ENCODE measurements at places on chromosomes 4 and X.

- DNase-seq = no peak
These were observed 21.3 kb downstream of the ADGRG4 start for GRCh38 chrX:136322064-136322463.

DNA sequence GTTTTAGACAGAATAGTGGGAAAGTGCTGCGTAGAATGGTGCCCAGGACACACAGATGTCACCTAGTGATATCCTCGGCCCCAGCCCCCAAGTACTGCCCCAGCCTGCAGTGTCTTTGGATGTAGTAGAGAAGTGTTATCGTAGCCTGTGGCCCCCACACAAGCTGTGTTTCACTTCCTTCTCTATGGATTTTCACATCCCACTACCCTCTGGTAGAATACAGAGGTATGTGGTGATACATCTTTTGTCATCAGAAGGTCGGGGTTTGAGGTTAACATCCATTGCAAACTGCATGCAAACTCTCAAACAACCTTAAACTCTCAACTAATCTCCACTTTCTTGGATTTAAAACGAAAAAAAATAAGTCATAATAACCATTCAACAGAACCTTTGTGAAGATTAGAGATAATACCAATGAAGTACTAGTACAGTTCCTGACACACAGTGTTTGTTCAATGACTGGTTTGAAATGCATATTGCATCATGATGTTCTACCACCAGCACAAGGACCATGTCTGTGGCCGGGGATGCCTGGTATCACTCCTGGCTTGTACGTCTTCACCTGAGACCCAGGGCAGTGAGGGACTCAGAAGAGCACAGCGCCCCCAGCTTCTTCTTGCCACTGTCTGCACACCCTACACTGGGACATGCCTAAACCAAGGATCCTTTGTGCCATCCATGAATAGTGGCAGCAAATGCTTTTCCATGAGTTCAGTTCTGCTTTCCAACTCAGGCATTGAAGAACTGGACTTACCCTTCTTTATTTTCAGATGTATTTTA, 267.3 kb downstream of the DCTD start:
- DNase-seq = no peak

DNA sequence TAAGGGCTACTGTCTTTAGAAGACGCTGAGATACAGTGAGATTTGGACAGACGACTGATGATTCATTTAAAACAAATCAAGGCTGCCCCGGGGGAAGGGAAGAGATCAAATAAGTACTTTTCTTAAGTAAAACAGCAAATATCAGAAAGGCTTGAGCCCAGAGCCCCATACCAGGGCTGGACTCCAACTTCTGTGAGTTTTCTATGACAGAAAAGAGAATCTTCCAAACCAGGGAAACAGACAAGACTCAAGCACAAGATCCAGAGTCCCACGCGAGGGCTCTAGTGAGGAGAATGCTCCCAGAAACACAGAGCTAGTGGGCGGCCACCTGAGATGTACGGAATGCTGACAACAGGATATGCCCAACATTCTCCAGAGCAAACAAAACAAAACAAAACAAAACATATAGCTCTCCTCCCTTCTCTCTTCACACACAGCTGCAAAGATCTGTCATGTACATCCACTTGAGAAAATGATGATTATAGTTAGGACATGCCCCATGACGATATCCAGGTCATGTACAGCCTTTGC, 13.1 kb downstream of the ACSL1 start:
- no peak for DNase-seq

DNA sequence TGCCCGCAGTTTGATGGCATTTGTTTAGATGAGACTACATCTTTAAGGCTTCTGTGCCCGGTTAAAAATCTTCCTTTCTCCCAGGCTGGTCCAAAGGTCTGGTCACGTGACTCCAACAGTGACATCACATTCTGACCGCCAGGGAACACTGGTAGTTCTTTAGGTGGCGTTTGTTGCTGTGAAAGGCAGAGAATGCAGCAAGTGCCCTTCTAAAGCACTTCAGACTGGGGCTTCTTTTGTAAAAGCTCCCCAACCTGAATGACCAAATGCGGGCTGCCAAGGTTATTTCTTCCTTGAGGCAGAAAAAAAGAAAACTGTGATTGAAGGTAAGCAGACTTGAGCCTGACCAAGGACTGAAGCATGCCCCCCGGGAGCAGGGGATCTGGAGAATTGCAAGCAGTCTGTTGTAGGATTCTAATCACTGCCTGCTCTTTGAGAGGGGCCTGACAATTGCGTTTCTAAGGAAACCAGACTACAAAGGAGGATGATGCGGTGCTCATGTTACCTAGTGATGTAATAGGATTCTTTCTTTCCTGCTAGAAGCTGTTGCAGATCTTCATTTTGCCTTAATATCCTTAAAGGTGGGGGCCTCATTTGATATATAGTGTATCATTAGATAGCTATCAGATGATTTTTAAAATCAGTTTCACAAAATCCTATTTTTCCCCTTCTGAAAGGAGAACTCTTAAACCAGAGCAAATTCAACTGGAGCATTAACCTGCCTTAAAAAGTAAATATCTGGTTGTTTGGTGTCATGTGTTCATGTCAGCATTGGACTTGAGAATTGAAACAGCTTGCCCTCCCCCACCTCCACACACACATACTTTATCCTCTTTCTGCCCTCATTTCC, 133.1 kb downstream of the AKAP4 start:
- DNase-seq = no peak

GRCh38 chr4:8422327-8422726, 18.2 kb downstream of the ACOX3 start:
- DNase-seq = no peak

GRCh38 chrX:48491809-48492208, 15.8 kb downstream of the FTSJ1 start:
- DNase-seq = no peak

GRCh38 chr4:41505161-41505661, 32.7 kb upstream of the LIMCH1 start:
- no peak for DNase-seq

DNA sequence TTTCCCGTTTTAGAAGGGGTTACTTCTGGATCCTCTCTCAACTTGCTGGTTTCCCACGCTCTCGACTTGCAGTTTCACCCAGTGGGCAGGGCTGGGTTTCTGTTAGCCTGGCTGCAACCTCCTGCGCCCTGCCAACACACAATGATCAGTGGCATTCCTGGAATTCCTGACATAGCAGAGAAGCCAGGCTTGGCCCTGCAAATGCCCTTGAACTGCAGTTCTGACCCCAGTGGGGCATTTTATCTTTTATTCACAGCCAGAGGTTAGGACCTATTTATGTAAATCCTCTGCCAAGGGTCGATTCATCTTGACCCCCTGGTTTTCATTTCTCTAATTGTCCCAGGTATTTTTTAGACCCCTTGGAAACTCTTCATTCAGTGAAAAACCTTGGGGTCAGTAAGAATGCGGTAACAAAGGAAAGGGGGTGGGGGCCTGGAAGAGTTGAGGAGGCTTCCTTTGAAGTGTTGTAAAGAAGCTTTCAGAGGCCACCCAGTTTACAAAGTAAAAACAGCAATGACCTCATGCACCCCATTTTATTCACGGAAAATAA, 217.6 kb downstream of the ZNF674 start:
- no peak for DNase-seq

DNA sequence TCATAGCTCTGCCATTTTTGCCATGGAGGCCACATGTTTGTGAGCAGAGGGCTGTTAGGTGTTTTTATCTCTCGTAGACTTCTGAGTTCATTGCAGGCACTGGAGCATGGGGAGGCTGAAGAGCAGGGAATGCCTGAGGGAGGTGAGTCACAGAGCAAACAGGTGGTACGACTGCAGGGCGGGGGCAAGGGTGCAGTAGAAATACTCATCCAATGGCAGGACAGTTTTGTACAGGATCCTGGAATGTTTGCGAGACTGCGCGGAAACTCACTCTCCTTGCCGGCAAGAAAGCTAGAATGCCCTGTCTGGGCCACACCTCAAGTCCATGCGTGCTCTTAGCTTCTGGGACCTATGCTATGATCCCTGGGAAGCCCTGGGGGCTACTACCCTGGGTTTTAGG, 20.0 kb upstream of the VCX2 start:
- no peak for DNase-seq

DNA sequence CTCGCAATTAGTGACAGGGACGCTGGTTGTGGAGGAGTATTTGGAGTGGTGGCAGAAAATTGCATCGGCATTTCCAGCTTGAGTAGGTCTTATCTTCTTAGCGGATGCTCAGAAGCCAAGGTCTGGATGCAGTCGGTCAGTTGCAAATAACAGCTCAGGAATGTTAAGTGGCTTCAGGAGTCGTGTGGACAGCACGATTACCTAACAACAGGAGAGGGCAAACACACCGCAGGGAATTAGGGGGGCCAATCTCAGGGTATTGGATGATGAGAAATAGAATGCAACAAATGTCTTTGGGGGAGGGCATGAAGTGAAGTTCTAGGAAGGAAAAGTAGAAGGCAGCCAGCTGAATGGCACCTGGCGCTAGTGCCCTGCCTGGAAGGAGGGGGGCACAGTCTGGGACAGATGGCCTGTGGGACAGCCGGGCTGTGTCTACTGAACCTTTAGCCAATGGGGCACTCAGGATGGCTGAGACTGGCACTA, 11.8 kb downstream of the RASL11B start:
- no peak for DNase-seq

DNA sequence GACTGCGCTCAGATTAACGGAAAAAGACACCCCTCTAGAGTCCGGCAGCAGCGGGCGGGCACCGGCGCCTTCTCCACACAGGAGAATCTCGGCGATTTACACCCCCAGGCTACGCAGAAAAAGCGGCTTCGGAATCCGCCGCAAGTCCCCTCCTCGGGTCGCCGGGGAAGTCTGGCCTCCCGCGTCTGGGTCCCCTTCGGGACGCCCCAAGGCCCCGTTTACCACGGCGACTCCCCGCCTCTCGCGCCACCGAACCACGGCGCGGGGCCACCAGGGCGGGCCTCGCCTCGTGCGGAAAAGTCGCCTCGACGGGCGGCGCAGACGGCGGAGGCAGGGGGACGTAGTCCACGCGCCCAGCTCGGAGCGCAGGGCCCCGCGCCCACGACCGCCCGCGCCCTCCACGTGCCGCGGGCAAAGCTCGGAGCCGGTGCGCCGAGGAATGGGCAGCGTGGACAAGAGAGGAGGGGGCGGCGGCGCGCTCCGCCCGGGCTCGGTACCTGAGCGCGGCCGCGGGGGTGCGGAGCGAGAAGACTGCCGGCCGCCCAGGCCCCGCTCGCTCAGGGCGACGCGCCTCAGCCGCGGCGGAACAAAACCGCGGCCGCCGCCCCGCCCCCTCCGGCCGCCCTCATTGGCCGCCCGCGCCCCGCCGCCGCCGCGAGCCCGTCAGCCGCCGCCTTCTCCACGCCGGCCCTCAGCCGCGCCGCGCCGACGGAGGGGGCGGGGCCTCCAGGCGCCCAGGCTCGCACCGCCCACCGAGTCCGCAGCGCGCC, at the start of gene FAM53A:
FAM53A (minus strand) TSS at position 578 of the 770 bp plus-strand sequence. CDS start 15,572 bp downstream, outside the sequence.
- peak; percentile 87 for DNase-seq

GRCh38 chr4:186717556-186717955, 6.1 kb downstream of the FAT1 start:
- DNase-seq = no peak

DNA sequence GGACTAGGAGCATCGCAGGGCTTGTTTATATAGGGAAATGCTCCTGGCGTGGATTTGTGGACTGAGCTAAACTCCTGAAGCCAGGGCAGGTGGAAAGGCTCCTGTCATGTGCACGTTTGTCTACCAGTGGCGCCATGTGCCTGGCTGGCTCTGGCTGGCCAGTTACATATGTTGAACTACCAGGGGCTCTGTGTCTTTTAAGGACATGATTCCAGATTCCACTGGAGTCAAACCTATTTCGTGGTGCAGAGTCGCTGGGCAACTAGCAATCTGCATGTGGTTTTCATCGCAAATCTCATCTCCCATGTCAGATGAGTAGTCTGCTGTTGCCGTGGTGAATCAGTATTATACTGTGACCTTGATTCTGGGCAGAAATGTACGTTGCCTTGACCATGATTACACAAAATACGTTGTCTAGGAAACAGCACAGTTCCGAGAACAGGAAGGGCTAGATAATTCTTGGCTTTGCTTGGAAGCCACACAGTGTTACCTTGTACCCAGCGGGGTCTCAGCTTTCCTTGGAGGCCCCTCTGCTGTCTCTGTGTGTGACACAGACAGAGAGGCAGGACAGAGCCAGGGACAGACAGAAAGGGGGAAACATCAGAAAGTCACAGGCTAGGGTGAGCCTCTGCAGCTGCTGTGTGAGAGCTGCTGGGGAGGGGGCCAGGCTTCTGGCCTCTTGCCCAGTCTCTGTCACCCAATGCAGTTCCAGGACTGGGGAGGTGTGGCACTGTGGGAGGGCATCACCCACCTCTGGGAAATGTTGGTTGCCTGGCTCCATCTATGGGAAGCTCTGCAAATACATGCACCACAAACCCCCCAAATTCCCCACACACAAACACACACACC, 19.2 kb downstream of the PNMA6E start:
- peak; percentile 0 for DNase-seq

DNA sequence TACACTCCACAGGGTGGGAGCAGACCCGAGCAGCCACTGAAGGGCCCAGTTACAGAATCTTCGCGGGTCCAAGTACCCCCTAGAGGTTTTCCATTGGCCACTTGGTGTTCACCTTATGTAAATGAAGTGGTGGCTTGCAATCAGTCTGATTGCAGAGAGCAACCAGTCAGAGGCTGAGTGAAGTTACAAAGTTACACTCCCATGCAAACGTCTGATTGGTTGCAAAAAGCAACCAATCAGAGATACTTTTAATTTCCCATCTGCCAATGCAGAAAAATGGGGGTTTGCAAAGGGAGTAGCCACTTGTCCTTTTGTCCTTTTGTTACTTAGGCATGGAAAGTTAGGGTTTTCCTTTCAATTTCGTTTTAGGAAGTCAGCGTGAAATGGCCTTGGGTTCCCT, 27.0 kb upstream of the NKAP start:
- DNase-seq = no peak

- DNase-seq = no peak
These were observed 157.6 kb downstream of the HNRNPD start for GRCh38 chr4:82216219-82216618.

DNA sequence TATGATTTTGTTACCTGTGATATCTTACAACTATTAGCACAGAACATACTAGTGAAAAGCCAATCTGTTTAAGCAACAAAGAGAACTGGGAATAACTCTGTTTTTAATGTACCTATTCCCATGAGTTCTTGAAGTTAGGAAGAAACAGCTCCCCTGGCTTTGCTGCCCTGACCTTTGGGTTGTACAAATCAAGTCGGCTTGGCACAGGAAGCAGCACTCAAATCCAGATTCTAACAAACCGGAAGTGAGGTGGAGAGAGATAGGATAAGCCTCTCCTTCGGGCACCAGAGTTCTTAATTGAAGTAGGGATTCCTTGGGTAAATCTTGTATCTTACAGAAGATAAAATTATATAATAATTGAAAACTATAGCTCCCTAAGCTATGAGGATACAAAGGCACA, 144.8 kb upstream of the CPEB2 start:
- DNase-seq = no peak

DNA sequence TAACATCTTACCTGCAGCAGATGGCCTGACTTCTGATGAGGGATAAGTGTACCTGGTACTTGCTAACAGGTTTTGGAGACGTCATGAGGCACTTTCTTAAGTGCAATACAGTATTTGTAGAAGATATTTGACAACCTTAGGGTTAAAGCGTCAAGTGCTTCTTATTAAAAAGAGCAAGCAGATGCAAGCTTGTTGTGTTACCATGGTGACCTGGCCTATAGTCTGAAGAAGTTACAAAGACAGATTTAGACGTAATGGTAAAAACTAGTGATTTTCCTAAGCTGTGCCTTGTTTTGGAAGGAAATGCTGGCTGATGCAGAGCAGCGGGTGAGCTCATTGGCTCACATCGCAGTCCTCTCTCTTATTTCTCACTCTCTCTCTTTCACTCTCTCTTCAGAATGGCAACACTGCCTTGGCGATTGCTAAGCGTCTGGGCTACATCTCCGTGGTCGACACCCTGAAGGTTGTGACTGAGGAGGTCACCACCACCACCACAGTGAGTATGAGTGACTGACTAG, 243.6 kb downstream of the ANK2 start:
- no peak for DNase-seq

- peak; percentile 33 for DNase-seq
These were observed 4.7 kb downstream of the RIPPLY1 start for GRCh38 chrX:106898462-106898861.

Measured in CD4-positive, alpha-beta T cell treated with Interleukin-4 for 4 hours (primary cell).